ENCODE measurements at places on chromosomes 7 and 10. TPM values are rescaled to one million over a fixed set of nuclear protein-coding genes. Genes with fewer than 3 reads are reported as not detected.

Gene PDE6C
- not detected for total RNA-seq

DNA sequence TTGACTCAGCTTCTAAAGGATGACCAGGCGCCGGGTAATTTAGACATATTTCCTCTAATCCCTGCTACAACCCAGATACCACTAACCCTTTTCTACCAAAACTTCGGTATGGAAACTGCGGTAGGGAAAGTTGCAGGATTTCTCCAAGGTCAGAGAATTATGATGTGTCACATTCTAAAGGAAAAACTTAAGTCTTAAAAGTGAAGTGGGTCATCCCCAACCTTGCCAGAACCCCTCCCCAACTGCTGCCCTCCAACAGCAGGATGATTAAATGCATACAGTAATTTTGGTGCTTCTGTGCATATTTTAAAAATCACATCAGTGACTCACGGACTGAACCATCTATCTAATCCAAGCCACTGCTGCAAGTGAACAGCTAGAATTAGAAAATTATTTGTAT is 52.7 kb downstream of the GRB10 start:
- DNase-seq, result no peak

Gene SPDYE2
- total RNA-seq, result not detected

DNA sequence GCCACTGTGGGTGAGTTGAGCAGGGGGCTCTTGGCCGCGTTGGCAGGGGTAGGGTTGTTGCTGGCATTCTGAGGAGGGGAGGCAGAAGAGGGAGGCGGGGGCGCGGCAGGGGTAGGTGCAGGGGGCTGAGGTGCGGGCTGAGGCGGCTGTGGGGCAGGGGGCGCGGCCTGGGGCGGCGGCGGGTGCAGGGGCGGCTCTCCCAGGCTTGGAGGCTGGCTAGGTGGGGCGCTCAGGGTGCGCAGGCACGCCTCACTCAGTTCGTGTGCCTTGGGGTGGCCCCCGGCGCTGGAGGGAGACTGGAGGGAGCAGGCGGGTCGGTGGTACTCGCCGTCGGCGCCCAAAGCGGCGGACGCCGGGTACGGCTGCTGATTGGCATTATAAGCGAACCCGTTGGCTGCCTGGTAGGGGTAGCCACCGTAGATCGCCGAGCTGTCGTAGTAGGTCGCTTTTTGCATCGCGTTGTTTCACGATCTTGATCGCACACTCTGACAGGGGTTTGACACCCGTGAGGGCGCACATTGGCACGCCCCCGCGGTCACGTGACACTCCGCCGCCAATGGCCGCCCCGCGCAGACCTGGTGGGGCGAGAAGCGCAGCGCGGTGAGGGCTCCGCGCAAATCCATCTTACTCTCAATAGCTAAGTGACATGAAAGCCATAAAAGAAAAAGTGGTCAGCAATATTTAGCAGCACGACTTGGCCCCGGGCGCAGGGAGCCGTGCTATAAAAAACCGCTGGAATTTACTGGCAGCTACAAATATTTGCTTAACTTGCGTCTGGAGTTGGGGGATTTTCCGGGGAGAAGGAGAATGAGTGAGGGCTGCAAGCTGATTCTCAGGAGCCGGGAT is 7.9 kb upstream of the HOXA2 start:
- peak; percentile 59 for DNase-seq

Gene MSMB
- total RNA-seq, result not detected

GRCh38 chr7:18861514-18862118 is 255.8 kb downstream of the TWIST1 start:
- DNase-seq, result no peak

Gene TUBB8
- total RNA-seq, result not detected

Gene H2BK1
- total RNA-seq, result not detected

DNA sequence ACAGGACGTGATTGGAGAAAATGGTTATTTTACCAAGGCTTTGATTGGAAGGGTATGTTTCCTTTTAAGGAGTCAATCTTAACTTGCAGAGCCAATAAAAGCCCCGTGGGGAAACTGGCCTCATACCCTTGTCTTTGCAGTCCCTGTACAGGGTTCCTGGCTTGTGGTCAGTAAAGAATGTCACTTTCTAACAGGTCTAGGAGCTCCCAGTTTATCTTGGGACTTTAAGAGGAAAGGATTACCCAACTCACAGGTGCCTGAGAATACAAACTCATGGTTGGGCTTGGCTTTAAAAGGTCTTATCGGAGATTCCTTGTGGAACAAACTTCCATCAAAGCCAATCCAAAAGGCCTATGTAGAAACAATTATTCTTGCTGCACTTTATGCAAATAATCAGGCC is 221.8 kb downstream of the PHF14 start:
- no peak for DNase-seq

DNA sequence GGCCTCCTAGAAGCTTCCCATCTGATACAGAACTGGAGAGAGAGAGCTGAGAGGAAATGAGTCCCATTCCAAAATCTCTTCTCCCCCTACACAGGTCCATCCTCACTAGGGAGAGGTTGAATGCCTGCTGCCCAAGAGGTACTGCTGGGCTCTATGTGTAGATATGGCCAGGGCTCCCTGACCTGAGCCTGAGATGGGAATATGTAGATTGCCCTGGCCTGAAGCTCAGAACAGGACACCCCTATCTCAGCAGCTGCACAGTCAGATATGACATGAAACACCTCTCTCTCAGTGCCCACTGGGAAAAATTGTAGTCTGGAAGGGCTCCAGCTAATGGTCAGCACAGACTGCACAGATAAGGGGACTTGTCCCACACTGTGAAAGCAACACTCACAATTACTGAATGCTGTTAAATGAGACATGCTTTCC is 3.1 kb upstream of the IFIT1B start:
- no peak for DNase-seq

Gene MBLAC1
- 4.1 TPM for total RNA-seq

Gene TEX36
- total RNA-seq, result not detected

DNA sequence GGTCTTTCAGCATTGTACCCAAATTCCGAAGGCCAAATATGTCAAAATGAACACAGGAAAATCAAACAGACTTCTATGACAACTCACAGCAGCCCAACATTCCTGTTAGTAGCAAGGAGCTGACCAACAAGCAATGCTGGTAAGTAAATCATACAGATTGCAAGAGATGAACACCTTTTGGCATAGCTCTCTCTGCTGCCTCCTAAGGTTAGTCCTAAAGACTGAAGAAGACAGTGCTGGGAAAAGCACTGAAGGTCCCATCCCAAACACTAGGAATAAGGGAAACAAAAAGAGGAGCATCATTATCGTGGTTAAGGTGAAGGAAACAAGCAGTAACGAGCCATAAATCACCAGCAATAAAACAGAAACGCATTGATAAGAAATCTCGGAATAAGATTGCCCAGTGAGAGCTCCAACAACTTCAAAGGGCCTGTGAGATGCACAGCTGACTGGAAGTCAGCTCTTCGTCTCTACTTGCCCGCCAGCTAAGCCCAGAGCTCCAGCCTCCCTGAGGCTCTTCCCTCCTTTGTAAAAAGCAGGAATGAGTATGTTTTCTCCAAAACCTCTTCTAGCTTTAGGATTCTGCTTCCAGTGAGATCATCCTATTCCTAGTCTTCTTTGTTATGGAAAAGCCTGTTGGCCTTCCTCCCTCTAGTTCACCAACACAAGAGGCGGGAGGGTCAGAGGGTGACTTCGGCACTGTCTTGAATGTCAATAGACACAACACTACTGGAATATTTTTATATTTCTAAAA is 15.3 kb downstream of the NUDT5 start:
- DNase-seq, result no peak

GRCh38 chr10:48501226-48501625 is 103.6 kb downstream of the ARHGAP22 start:
- no peak for DNase-seq

GRCh38 chr7:55977831-55978230 is 13.4 kb downstream of the NIPSNAP2 start:
- DNase-seq, result no peak

- DNase-seq, result no peak
These were observed 18.7 kb upstream of the ITGA8 start for GRCh38 chr10:15738270-15738925.

Gene CYP3A7
- total RNA-seq, result not detected

DNA sequence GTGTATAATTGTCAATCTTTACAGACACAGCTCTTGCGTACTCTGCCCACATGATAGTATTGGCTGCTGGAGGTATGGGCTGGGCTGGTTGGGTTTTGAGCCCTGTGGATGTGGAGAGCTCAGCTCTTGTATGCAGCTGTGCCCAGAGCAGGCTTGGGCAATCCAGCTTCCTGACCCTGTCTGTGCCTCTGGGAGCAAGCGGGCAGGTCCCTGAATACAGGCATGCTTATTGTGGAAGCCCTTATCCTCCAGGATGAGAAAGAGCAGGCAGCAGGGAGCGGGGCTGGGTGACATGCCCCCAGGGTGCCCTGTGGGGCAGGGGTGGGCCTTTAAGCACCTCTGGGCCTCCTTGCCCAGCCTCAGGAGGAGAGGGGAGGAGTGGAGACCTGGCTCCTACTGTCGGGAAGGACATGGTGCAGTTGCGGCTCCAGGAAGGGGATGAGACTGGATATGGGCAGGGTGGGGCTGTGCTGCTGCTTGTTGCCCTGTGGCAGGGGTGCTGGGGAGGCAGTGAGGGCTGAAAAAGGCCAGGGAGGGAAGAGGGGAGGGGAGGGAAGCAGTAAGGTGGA is 32.7 kb upstream of the SH2D4B start:
- no peak for DNase-seq

Gene CLEC5A
- total RNA-seq, result 3.4 TPM

Gene LBX1
- total RNA-seq, result not detected

Gene ANKRD2
- total RNA-seq, result 2.0 TPM

GRCh38 chr10:62738916-62739315 is 65.6 kb upstream of the ADO start:
- DNase-seq, result no peak

GRCh38 chr10:79246209-79246581 is 101.1 kb upstream of the PPIF start:
- DNase-seq, result peak; percentile 88

DNA sequence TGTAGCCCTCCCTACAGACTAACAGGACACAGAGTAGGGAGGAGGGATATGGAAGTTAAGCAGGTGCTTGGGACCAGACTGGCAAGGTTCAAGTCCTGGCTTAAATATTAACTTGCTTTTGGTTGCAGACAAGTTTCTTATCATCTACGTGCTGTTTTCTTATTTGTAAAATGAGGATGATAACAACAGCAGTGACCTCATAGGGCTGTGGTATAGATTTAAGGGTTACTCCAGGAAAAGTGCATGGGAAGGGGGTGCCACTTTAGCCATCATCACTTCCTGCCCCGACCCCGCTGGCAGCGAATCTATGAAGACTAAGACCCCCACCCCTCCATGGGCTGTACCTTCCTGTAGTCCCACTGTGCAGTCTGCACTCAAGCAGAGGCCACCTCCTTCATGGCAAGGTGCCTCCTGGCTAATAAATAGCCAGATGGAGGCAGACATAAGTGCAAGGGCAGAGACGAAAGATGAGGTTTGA is 250.2 kb downstream of the COBL start:
- no peak for DNase-seq

DNA sequence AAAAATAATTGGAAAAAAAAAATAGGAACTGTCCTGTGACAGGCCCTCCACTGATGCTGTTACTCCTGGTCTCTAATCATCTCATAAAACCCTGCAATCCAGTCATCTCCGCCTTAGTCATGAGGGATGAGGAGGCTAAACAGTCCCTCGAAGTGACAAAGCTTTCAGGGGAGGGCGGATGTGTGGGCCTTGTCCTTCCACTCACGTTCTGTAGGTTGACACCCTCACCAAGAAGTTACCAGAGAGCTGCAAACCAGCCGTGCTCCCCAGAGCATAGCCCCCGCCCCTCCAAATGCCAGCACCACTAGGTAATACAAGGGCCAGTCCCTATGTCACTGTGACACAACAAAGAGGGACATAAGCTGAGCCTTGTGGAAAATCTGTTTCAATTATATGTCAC is 11.9 kb downstream of the COBL start:
- no peak for DNase-seq

DNA sequence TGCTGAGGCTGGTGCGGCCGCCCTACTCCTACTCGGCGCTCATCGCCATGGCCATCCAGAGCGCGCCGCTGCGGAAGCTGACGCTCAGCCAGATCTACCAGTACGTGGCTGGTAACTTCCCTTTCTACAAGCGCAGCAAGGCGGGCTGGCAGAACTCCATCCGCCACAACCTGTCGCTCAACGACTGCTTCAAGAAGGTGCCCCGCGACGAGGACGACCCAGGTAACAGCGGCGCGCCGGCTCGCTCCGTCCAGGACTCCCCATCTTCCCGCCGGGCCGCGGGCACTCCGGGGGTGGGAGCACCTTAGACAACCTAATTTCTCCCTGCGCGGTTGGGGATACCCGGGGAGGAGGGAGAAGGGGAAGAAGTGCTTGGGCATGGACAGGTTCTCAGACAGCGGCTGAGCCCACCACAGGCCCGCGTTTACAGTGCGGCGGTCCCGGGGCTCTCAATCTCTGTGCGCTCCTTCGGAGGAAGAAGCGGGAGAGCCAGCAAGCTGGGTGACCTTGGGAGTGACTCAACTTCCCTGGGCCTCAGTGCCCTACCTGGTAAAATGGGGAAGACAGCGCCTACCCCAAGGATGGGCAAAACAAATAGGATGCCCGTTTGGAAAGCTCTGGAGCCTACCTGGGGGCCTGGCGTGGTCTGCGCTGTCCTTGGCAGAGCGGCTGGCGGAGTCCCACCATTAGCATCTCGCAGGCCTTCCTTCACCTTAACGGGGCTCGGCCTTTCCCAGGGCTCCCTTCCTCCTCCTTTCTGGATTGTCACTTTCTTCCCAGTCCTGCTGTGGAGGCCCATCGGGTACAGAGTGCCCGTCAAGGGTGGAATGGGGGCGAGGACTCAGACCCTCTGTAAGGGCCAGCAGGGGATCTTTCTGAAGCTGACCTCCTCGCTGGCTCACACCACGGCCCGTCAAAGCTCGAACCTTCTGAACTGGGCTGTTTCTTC is 852 bp downstream of the FOXI2 start:
- no peak for DNase-seq
